ENCODE measurements at places on chromosomes 7 and 10.

- DNase-seq: peak; percentile 43
These were observed 117.3 kb downstream of the SVIL start for GRCh38 chr10:29517352-29517923.

GRCh38 chr7:132436121-132436520 lies 140.1 kb downstream of the PLXNA4 start:
- DNase-seq: no peak

DNA sequence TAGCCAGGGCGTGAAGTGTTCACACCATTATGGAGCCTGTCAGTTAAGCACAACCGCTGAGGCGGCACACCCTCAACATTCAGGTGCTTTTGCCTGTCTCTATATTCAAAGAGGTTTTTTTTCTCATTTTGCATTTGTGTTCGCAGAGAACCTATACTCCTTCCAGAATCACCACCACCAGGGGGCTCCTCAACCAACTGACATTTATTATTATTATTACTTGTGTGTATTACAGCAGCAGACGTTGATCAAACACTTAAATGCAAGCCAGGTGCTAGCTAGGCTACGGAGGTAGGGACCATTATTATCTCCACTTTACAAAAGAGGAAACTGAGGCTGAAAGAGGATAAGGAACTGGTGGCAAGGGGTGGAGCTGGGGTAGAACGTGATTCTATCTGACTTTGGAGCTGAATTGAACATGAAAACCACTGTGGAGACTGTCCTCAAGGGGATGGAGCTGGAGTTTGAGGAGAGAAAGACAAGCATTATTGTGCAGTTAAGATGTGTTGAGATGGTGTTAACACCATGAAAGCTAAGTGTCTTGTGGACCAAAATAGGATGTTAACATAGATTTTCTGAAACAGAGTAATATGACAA lies 133.8 kb upstream of the PLXNA4 start:
- DNase-seq: no peak

GRCh38 chr7:140349144-140349771 lies 49.1 kb downstream of the SLC37A3 start:
- no peak for DNase-seq

GRCh38 chr7:1922071-1922869 lies 252.2 kb downstream of the ELFN1 start:
- no peak for DNase-seq

Data from neural crest cell (in vitro differentiated cells).